Coronary artery (tissue), 2 donors: ENCODE measurements at places on chromosomes 3 and 15.

DNA sequence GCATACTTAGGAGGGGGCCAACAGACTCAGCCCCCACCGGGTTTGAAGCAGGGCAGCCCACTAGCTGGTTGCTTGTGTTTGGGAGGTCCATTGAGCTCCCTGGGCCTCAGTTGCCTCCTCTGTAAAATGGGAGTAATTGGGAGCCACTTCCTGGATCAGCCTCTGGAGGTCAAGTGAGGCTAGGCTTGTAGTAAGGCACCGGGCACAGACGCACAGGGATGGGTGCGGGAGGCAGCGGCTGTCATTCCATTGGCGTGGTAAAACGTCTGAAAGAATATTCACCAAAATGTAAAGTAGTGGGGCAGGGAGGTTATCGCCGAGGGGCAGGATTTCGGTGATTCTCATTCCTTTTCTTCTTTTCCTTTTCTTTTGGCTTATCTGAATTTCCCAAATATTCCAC, 64.6 kb downstream of the TLE3 start:
- no peak for DNase-seq

- DNase-seq: peak; percentile 38
Measured at GRCh38 chr15:27742751-27743477, 356.2 kb downstream of the OCA2 start.

DNA sequence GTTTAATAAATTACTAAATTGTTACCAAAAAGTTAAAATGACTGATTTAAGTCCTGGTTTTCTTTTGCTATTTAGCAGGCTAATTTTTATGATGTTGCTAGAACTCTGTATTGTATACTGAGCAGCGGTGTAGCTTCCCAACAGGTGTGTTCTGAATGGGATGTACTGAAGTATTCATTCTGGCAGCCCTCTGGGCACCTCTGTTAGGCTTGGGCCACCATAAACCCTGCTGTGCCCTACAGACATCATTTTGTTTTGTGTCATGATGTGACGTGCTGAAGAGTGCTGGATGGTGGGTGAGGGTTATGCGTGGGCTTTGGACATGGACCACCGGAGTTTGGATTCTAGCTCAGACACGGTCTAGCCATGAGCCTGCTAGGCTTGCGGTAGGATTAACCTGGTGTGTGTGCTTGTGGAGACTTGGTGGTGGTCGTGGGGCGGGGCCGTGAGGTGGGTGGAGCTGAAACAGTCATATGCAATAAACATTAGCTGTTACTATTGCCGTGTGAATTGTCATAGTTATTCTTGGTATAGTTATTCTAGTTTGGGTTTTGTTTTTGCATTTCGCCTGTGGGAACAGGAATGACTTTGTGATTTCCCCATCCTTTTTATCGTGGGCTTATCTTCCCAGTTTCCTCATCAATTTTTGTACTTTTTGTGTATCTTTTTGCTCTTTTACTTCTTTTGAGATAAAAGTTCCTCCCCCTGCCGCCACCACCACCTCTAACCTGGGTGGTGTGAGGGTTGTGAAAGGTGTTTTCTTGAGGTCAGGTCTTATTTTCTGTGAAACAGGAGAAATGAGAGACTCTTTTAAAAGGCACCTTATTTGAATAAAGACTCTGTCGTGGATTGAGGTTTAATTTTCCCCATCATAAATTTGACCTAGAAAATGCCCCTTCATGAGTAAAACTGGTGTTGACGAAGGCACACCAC, 93.7 kb downstream of the MCTP2 start:
- DNase-seq: no peak

GRCh38 chr3:119098619-119099222, 47.2 kb upstream of the TEX55 start:
- no peak for DNase-seq

DNA sequence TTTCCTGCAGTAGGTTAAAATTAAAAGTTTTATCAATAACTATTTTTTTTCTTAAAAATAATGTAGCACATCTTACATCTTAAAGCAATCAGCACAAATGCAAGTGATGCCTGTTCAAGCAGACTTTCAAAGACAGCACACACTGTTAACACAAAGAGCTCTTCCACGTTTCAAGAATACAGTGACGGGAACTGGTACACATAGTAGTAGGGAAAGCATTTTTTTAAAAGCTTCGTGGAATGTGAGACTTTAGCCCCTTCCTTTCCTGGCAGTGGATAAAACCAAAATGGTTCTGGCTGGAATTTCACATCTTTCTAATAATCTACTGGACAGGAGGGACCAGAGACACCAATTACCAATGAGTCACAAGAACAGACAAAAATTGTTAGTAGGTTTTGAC, 33.5 kb upstream of the SLC2A2 start:
- no peak for DNase-seq

GRCh38 chr15:72740219-72740618, 43.3 kb downstream of the ADPGK start:
- no peak for DNase-seq

DNA sequence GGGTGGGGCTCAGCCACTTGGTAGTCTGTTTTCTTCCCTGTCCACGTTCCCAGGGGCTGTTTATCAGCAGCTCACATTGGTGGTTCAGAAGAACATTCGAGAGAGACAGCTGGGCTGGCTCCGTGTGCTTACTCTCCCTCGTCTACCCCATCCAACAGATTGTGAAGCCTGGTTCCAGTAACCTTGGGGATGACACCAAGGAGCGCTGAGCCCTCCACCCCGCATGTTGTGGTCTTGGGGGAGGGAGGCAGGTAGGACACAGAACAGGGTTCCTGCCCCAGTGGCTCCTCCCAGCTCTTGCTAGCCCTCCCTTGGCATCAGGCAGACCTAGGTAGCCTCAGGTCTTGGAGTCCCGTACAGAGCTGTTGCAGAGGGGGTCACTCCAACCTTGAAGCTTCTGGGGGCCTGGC, 33.1 kb downstream of the KLF13 start:
- no peak for DNase-seq

DNA sequence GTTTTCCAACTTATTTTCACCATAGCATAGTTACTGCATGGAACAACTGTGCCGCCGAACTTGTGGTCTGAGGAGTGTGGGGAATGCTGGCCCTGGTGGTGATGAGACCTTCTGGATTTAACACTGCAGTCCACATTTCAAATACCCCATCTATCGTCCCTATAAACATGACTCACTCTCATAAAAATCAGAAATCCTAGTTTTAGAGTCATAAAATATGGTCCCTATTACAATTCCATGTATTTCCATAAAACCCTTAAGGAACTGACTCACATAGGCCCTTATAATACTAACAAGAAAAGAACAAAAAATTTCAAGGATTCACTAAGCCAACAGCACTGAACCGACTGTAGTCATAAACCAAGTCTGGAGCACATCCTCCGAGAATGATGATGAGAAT, 147.2 kb downstream of the FOXP1 start:
- no peak for DNase-seq

- peak; percentile 14 for DNase-seq
Measured at GRCh38 chr3:53708001-53708621, 138.1 kb downstream of the CHDH start.

DNA sequence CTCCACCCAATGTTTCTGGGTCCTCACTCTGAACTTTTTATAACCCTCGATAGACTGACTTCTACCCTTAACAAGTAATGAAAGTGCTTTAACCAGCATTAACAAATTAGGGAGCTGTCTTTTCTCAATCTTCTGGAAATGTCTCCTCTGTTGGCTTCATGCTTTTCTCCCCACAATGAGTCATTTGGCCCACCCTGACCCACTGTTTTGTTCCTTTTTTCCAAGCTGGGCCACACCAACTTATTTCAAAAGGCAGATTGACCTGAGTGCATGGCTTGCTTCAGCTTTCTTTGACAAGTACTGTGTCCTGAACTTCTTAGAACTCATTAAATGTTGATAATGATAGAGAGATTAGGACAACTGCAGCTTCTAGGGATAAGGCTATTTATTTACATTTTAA, 199.6 kb upstream of the SEMA6D start:
- DNase-seq: no peak

- DNase-seq: no peak
Measured at GRCh38 chr3:150061288-150062024, 90.8 kb upstream of the PFN2 start.
